ENCODE measurements at places on chromosomes 13 and 19.

- no peak for DNase-seq
These were observed 192.8 kb upstream of the TSC22D1 start for GRCh38 chr13:44768775-44769581.

DNA sequence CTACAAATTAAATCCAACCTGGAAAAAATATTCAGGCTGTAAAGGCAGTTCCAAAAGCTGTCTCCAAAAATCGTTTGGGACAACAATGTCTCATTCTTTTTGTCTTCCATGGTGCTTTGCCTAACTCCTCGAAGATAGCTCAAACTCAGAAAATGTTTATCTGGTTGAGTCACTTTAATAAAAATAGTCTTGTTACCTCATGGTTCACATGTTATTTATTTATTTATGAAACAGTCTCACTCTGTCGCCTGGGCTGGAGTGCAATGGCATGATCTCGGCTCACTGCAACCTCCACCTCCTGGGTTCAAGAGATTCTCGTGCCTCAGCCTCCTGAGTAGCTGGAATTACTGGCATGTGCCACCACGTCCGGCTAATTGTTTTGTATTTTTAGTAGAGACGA lies 4.9 kb upstream of the BRD4 start:
- peak; percentile 40 for DNase-seq

GRCh38 chr19:35266520-35267352 lies 2.0 kb upstream of the USF2 start:
- DNase-seq, result no peak

- no peak for DNase-seq
These were observed 48.5 kb downstream of the PEX11G start for GRCh38 chr19:7440188-7440975.

DNA sequence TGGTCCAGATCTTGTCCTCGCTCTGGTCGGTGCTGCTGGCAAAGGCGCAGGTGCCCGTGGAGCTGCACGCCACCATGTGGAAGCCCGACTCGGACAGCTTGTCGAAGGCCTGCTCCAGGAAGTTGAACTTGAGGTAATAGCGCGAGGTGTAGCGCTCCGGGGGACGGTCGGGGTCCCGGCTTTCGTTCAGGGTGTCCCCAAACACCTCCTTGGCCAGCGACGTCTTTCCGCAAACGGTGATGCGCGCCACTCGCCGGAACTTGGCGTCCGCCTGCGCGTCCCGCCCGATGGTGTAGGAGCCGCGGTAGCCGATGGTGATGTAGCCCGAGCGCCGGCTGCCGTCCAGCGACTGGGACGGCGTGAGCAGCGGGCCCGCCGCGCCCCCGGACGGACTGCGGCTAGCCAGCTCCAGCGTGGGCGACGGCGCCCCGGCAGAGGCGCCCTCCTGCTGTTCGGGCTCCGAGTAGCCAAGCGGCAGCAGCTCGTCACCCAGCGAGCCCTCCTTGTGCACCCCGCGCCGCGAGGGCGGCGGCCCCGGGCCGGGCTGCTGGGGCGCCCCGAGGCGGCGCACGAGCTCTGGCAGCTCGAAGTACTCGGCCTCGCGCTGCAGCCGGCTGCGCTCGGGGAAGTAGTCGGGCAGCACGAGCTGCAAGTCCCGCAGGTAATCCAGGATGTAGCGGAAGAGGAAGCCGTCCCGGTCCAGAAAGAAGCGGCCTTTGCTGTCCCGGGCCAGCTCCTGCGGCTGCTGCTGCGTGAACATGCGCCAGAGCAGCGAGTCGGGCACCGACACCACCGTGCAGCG lies 801 bp downstream of the KCTD12 start:
- DNase-seq, result peak; percentile 70

- no peak for DNase-seq
These were observed 13.0 kb downstream of the LRP3 start for GRCh38 chr19:33207040-33207620.

- no peak for DNase-seq
These were observed 18.9 kb downstream of the ARID3A start for GRCh38 chr19:944663-945241.

- peak; percentile 85 for DNase-seq
These were observed 22.8 kb upstream of the NDUFS7 start for GRCh38 chr19:1360818-1361461.

GRCh38 chr19:50703915-50704796 lies 15.4 kb downstream of the SHANK1 start:
- DNase-seq, result no peak

GRCh38 chr13:91216928-91217700 lies 130.4 kb upstream of the MIR17HG start:
- no peak for DNase-seq

- no peak for DNase-seq
These were observed 17.8 kb downstream of the POU2F2 start for GRCh38 chr19:42114412-42114811.

- DNase-seq, result no peak
These were observed 15.7 kb downstream of the CAB39L start for GRCh38 chr13:49428041-49428763.

GRCh38 chr19:15449620-15450527 lies at the start of gene WIZ:
TSS of gene WIZ (minus strand) at chr19:15449956. CDS start at chr19:15448307, 1,649 bp downstream.
- peak; percentile 52 for DNase-seq

DNA sequence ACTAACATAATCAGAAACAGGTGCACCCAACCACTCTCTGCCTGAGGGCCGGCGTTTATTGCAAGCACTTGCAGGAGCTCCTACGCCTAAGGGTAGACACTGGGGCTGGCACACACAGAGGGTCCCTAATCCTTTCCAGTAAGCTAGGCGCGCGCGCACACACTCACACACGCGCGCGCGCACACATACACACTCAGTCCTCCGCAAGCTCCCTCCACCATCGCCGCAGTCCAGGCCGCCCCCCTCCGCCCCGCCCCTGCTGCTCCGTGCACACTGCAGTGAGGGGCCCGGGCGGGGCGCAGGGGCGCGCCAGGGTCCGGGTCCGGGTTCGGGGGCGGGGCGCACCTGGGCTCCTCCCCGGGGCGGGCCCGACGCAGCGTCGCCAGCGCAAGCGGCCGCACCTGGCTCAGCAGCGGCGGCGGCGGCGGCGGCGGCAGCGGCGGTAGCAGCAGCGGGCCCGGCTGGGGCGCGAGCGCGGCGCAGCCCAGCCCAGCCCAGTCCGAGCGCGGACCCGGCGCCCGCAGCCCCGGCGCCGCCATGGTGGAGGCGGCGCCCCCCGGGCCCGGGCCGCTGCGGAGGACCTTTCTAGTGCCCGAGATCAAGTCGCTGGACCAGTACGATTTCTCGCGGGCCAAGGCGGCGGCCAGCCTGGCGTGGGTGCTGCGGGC lies at the start of gene CAMSAP3:
Gene CAMSAP3, plus strand, starts transcription at position 398 of the 668 bp plus-strand sequence. Its CDS starts 140 bp downstream, at position 538.
- no peak for DNase-seq

DNA sequence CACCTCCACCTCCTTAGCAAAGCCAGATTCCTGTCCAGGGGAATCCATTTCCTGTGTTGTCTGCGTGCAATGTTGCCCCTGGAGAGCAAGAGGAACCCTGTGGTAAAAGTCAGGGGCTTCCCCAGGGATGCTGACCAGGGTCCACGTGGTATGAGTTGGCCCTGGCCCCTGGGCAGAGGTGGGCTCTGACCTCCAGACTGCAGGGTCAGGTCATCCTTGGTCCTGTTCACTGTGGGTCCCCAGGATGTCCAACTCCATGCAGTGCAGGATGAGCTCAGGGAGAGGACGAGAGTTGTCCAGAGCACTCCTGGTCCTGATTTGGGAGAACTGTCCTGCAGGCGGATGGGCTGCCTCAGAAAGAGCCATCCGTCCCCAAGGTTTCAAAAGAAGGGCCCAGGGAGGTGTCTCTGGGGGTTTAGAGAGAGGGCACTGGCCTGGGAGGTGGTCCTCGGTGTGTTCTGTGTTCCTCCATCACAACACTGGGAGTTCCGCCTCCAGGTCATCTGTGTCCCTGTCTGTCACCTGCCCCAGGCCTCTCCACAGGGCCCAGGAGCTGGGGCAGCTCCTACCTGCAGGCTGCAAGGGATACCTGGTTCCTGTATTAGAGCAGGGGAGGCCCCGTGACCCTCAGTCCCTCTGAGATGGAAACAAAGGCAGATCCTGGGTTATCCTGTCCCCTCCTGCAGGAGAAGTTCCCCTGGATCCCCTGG lies 1.2 kb upstream of the CEACAM4 start:
- DNase-seq, result no peak

- no peak for DNase-seq
These were observed 30.1 kb downstream of the ZNF557 start for GRCh38 chr19:7099597-7099921.

- peak; percentile 58 for DNase-seq
These were observed 4.2 kb upstream of the CCNA1 start for GRCh38 chr13:36428086-36428485.

DNA sequence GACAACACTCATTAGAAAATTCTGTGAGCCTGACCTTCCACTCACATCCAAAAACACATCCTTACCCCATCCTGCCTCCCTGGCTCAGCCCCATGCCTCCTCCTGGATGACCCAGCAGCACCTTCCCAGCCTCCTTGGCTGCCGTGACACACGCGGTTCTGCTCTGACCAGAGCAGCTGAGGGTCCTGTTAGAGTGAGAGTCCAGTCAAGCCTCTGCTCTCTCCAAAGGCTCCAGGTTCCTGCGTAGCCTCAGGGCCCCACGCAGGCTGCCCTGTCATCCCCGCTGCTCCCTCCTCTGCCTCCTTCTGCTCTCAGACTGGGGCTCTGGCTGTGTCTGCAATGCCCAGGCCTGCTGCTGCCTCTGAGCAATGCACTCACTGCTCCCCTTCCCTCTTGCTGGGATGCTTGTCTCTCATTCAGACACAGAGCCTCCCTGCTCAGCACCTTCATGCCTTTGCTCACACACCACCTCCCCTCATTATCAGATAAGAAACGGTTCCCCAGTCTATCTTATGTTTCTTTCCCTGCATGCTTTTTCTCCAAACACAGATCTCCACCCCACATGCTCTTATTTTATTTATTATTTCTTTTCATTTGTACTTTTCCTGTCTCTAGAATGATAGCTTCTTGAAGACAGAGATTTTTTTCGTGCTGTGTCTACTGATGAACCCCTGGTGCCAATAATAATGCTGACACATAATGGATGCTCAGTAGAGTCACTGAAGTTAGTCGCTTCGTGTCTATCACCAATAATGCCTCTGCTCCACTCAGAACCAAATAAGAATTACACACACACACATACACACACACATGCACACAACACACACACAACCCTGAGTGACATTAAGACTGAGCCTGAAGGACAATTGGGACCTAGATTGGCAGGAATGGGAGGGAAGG lies 10.2 kb upstream of the SIGLEC6 start:
- DNase-seq, result no peak

Data from amniotic epithelial cell (primary cell).